ENCODE measurements at places on chromosomes 11 and 22.

GRCh38 chr11:126956635-126957034 lies 43.9 kb downstream of the KIRREL3 start:
- no peak for DNase-seq

- no peak for DNase-seq
Observed at GRCh38 chr11:121134741-121135312, 33.8 kb downstream of the TECTA start.

GRCh38 chr22:22070371-22070824 lies 87.8 kb upstream of the TOP3B start:
- DNase-seq = no peak

- no peak for DNase-seq
Observed at GRCh38 chr22:35799150-35799549, 81.5 kb downstream of the APOL5 start.

DNA sequence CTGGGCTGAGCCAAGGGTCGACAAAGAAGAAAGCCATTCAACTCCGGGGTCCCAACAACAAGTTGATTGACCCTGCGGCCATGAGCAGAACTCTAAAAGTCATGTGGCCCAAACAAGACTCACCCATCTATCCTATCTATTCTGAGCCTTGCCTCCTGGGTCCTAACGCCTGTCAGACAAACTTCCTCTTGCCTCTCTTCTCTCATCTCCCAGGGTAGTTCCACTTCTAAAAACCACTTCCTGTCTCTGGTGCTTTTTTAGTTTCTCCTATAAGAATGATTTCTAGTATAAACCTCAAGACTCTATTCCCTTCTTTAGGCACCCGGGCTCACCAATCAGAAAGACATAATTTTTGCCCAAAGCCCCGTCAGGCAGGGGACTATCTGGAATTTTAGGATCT lies 530.2 kb downstream of the DLG2 start:
- DNase-seq = no peak
